ENCODE measurements at places on chromosomes 11 and 22.

DNA sequence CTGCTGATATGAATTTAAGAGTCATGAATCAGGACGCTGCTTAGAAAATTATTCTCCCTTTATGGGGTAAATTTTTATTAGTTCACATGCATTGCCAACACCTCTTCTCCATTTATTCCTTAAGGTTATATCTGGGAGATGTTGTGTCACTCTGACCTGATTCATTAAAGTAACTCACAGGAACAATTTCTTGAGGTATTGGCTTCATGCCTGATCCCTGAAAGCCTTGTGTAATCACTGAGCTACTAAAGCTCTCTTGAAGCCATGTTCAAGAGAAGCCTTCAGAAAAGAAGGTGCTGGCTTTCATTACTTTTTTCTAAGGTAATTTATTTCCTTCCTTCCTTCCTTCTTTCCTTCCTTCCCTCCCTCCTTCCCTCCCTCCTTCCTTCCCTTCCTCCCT lies 420.6 kb downstream of the RAB38 start:
- DNase-seq, result no peak

- no peak for DNase-seq
These were observed 100.5 kb upstream of the IGLL5 start for GRCh38 chr22:22787151-22787550.

DNA sequence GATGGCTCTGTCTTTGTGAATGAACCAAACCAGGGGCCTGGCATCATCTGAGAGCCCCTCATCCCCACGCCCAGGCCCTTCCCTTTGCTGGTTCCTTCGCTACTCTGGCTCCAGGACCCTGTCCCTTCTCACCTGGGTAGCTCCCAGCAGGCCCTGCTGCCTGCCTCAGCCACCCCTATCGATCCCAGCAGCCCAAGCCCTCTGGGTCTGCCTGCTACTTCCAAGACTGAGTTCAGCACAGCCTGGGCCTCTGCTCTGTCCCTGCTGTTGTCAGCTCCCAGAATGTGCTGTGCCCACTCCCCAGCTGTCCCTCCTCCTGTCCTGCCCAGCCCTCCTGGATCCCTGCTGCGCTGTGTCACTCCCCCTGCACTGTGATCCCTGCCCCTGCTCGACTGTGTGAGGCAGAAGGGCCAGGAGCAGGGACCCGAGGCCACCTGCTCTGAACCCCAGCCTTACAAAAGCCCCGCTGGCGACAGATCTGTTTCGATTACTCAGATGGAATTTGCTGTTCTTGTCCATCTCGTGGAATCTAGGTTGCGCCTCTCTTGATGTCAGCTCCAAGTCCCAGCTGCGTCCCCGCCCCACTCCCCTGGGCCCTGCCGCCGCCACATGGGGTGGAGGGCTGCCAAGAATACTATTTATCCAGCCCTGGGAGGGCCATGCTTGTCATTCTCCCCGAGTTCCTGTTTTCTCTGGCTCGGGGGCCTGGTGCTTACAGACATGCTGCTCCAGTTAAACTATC lies 13.0 kb downstream of the MRPL21 start:
- peak; percentile 91 for DNase-seq

DNA sequence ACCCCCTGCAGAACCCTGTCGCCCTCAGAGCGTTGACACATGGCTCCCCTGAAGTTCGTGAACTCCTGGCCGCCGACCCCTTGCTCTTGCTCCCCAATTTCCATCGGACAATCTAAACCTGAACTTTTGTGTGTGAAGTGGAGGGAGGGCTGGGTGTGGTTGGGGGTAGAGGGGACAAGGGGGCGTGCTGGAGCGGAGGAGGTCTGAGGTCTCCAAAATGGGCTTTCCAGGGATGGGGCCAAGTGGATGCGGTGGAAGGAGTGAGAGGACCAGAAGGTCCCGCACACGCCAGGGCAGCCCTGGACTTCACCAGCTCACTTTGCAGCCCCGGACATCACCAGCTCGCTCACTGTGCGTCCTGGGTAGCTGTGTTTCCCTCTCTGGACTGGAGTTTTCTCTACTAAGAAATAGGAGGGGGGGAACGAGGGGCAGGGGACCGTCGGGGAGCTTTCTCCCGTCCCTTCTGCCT lies 18.6 kb downstream of the CREB3L1 start:
- DNase-seq, result no peak

GRCh38 chr11:119788911-119789560 lies 60.0 kb upstream of the NECTIN1 start:
- DNase-seq, result no peak

DNA sequence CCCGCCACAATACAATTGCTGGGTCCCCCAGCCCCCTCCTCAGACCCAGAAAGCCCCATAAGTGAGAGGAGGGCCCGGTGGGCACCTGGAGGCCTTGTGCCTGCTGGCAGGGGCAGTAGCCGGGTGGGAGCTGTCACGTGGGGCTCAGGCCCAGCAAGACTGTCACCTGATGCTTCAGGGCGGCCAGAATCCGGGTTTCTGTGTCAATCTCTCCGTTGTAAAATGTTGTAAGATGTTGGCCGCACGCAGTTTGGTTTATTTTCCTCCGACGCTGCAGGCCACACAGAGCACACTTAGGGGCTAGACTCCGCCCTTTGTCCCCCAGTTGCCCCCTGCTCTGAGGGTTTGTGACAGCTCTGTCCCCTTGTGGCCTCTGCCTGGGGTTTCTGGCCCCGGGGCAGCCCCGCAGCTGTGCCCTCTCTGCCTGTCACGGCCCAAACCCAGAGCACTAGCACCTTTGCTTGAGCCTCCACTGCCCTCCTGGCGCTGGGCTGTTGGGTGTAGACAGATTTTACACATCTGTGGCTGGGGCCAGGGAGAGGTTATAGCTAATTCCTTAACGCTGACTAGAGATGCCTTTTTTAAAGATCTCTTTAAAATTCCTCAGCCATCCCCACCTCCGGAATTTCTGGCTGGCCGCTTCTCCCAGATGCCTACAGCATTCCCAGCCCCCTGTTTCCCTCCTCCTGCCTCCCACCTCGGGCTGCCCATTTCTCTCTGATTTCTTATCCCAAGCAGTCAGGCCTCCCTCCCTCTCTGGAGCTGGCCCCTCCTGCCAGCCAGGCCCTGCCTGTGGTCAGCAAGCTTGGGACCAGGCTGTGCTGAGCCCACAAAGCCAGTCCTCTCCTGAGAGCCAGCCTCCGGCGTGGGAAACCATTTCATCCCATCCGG lies 3.2 kb upstream of the PRR5 start:
- DNase-seq, result peak; percentile 92

All from cardiac fibroblast (primary cell).